Endodermal cell (in vitro differentiated cells): ENCODE measurements at places on chromosomes 12 and 14. TPM values are rescaled to one million over a fixed set of nuclear protein-coding genes. Genes with fewer than 3 reads are reported as not detected.

DNA sequence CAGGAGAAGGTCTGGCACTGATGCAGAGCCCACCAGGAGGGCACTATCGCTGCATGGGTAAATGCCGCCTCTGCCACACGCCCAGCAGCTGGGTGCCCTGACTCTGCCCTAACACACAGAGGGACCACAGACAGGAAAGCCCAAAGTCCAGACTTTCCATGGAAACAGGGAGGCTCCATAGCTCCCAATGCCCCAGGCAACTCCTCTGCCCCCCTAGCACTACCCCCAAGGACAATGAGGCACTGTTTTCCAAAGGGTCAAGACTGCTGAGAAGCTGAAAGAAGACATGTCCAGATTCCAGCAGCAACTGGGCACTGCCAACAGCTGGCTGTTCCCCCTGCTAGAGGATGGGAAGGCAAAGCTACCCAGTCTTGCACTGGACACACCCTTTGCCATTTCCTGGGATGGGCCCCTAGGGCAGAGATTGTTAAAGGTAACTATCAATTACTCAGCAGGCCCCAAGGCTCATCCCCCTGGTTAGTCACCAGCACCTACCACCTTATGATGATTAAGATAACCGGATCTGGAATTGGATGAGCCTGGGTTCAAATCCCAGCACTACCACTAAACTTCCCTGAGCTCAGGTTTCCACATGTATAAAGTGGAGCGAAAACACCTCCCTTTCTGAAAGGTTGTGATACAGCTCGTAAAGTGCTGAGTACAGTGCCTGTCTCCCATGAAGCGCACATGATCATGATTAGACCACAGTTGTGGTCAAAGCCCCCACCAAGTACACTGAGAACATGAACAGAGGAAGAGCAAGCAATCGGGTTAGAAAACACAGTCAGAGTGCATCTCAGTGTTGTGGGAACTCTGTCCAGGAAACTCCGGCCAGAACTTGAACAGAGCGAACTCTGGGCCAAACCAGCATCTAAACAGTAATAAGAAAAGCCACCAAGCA is 3.3 kb downstream of the PXN start:
- peaks cover 3% of the 10 kb centered on the region for H3K36me3 ChIP-seq
- peak; percentile 43 for DNase-seq
- H3K4me3 ChIP-seq, result peak overlapping the region; percentile 94

The GYS2 gene
- total RNA-seq, result not detected in 2 replicates

GRCh38 chr14:24298892-24299254 is 707 bp downstream of the DHRS1 start:
- no peaks in the 10 kb centered on the region for H3K4me1 ChIP-seq
- H3K36me3 ChIP-seq, result peaks cover 44% of the 10 kb centered on the region
- no peak overlapping the region for H3K27ac ChIP-seq
- DNase-seq, result peak; percentile 63
- no peaks in the 10 kb centered on the region for H3K27me3 ChIP-seq
- peak overlapping the region; percentile 92 for H3K4me3 ChIP-seq

GRCh38 chr12:131994589-131994988 is 44.8 kb downstream of the EP400 start:
- peaks cover 64% of the 10 kb centered on the region for H3K36me3 ChIP-seq
- H3K27me3 ChIP-seq, result no peaks in the 10 kb centered on the region
- no peak overlapping the region for H3K27ac ChIP-seq
- DNase-seq, result no peak
- peaks cover 13% of the 10 kb centered on the region for H3K4me1 ChIP-seq
- no peak overlapping the region for H3K4me3 ChIP-seq

DNA sequence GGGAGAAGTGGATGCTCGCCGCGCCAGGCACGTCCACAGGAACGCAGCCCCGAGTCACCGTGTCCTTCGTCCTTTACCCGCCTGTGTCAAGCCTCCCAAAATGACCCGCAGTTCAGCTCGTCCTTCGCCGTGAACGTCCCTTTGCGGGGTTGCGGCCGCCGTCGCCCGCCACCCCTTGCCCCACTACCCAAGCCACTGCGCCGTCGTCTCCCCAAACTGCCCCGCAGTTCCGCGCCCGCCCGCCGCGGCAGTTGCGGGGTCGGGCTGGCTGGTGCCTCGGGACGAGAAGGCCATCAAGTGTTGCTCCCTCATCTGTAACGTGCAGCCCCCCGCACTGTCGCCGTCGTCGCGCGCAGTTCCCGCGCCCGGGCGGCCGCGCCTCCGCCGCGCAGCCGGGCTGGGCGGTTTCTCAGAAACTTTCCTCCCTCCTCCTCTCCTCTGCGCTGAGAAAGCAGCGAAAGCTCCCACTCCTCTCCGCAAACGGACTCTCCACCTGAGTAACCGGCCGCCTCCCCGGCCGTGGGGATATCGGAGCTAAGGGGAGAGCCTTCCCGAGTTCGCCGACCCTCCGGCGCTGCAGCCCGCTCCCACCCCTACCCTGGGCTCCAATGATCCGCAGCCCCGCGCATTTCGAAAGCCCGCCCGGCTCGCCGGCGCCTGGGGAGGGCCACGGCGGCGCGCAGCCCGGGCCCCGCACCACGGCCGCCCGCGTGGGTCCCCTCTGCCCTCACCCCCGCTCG is 6.7 kb downstream of the CDKN1B start:
- H3K27ac ChIP-seq, result peak overlapping the region; percentile 97
- peaks cover 42% of the 10 kb centered on the region for H3K36me3 ChIP-seq
- peak overlapping the region; percentile 99 for H3K4me3 ChIP-seq
- peaks cover 6% of the 10 kb centered on the region for H3K4me1 ChIP-seq
- peak; percentile 83 for DNase-seq

GRCh38 chr14:56145965-56146364 is 27.8 kb downstream of the PELI2 start:
- H3K27ac ChIP-seq, result no peak overlapping the region
- no peak overlapping the region for H3K4me3 ChIP-seq
- H3K4me1 ChIP-seq, result no peaks in the 10 kb centered on the region
- no peaks in the 10 kb centered on the region for H3K27me3 ChIP-seq

GRCh38 chr12:52655720-52656124 is 3.7 kb upstream of the KRT2 start:
- H3K4me1 ChIP-seq, result no peaks in the 10 kb centered on the region
- H3K27me3 ChIP-seq, result peaks cover 5% of the 10 kb centered on the region
- H3K36me3 ChIP-seq, result no peaks in the 10 kb centered on the region

DNA sequence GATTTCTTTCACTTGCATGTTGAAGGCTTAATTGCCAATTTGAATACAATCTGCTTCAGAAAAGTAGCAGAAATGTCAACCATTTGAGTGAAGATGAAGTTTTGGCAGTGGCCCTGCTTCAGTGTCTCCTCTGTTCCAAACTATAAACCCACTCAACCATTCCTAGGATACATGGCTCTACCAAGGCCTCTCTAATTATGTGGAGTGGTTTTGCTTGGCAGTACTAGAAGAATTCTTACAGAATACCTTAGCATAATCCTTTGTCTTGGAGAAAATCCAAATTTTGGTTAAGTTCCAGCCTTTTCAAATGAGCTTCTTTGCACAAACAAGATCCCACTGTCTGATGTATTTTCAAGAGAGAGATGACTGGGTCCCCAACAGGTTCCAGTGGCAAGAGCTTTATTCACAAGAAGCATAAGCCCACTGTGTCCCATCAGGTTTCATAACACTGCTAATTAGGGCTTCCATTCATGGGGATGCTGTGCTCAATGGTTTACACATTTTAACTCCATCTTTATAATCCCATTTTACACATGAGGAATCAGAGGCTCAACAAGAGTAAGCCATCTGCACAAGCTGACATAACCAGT is 234.5 kb downstream of the IPO8 start:
- no peaks in the 10 kb centered on the region for H3K4me1 ChIP-seq
- no peak for DNase-seq
- H3K36me3 ChIP-seq, result no peaks in the 10 kb centered on the region
- no peaks in the 10 kb centered on the region for H3K27me3 ChIP-seq
- no peak overlapping the region for H3K4me3 ChIP-seq

The ANKRD13A gene
- 32.8 to 61.8 TPM (median 33.2 TPM) in 3 replicates for total RNA-seq

GRCh38 chr12:40032433-40033241 is 73.2 kb downstream of the SLC2A13 start:
- no peaks in the 10 kb centered on the region for H3K36me3 ChIP-seq
- no peaks in the 10 kb centered on the region for H3K27me3 ChIP-seq
- peak; percentile 91 for DNase-seq
- no peak overlapping the region for H3K27ac ChIP-seq

- no peaks in the 10 kb centered on the region for H3K27me3 ChIP-seq
- no peak overlapping the region for H3K4me3 ChIP-seq
- DNase-seq, result no peak
- H3K27ac ChIP-seq, result no peak overlapping the region
- H3K4me1 ChIP-seq, result no peaks in the 10 kb centered on the region
- H3K36me3 ChIP-seq, result no peaks in the 10 kb centered on the region
These were observed 27.1 kb upstream of the PCNX4 start for GRCh38 chr14:60064491-60065072.

The TAS2R9 gene
- not detected in 2 replicates for total RNA-seq

GRCh38 chr14:32897698-32898064 is 41.0 kb upstream of the NPAS3 start:
- H3K4me1 ChIP-seq, result no peaks in the 10 kb centered on the region
- H3K4me3 ChIP-seq, result no peak overlapping the region
- no peak for DNase-seq
- H3K27me3 ChIP-seq, result peaks cover 7% of the 10 kb centered on the region

GRCh38 chr12:115799610-115800009 is 477.9 kb downstream of the MED13L start:
- H3K27ac ChIP-seq, result no peak overlapping the region
- no peak overlapping the region for H3K4me3 ChIP-seq
- H3K36me3 ChIP-seq, result no peaks in the 10 kb centered on the region
- DNase-seq, result no peak
- H3K4me1 ChIP-seq, result peaks cover 4% of the 10 kb centered on the region

DNA sequence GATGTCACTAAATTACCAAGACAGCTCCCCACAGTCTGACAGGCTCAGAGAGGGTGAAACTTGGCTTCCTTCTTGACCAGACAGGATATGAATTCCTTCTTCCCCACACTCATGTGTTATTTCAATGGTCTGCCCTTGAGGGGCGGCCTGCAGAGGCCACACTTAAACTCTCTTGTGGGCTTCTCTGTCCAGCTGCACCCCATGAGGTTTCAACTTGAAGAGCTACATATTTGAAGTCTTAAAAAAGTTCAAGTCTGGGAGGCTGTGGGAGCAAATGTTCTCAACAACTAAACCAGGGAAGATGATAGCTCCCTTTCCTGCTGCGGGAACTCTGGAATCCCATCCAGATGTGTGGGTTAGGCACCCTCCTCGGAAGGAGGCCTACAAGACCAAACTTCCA is 98.3 kb downstream of the TTC7B start:
- no peaks in the 10 kb centered on the region for H3K36me3 ChIP-seq
- DNase-seq, result no peak
- peaks cover 6% of the 10 kb centered on the region for H3K4me1 ChIP-seq
- H3K27me3 ChIP-seq, result no peaks in the 10 kb centered on the region
- no peak overlapping the region for H3K27ac ChIP-seq
- H3K4me3 ChIP-seq, result no peak overlapping the region

DNA sequence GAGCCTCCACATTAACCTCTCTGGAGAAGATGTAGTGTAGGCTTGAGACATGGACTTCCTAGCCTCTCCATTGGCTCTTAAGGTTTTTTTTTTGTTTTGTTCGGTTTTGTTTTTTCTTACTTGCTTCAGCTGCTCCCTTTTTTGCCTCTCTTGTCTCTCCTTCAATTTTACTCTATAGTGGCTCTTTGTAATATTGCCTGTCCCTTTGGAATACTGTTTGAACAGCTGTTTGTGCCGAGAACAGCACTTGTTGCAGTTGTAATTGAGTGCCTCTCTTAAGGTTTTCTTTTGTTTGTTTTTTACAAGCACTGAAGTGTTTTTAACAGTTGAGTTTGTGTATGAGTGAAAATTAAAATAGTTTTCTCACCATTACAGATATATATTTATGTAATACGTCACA is 567.7 kb downstream of the LRFN5 start:
- no peak for DNase-seq
- H3K4me1 ChIP-seq, result no peaks in the 10 kb centered on the region

DNA sequence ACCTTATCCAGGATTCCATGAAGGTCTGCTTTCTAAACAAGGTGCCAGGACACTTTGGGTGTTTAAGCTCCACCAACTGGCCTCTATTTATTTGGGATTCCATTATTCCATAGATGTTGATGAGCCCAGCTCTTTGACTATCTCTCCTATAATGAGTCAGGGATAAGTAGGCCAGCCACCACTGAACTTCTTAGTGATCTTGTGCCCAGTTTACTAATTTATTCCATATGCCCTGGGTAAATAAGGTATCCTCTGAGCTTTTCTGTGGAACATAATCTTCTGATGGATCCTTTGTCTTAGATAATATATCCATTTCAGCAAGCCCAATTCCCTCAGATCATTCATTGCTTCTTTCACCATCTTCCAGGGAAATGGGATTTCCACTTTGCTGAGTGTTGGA is 535.0 kb downstream of the FOXG1 start:
- H3K4me3 ChIP-seq, result no peak overlapping the region
- no peak overlapping the region for H3K27ac ChIP-seq

DNA sequence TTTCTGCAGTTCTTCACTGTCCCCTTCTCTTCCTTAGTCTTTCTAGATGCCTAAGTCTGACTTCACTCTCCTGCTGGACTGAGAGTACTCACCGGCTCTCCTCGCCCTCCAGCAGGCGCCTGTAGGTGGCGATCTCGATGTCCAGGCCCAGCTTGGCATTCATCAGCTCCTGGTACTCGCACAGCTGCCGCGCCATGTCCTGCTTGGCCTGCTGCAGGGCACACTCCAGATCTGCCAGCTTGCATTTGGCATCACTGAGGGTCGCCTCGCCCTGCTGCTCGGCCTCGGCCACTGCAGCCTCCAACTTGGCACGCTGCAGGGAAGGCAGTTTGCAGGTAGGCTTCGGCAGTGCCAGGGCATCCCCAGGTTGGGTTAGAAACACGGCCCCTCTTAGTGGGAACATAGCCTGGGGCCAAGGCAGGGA is 5.2 kb downstream of the KRT84 start:
- H3K4me1 ChIP-seq, result no peaks in the 10 kb centered on the region
- H3K27me3 ChIP-seq, result peaks cover 27% of the 10 kb centered on the region
- H3K27ac ChIP-seq, result no peak overlapping the region
- no peak overlapping the region for H3K4me3 ChIP-seq
- DNase-seq, result peak; percentile 91

GRCh38 chr14:65495196-65495595 is 82.7 kb downstream of the FUT8 start:
- no peaks in the 10 kb centered on the region for H3K4me1 ChIP-seq
- no peak overlapping the region for H3K27ac ChIP-seq
- no peaks in the 10 kb centered on the region for H3K27me3 ChIP-seq
- DNase-seq, result no peak

GRCh38 chr12:131242741-131243496 is 289.2 kb downstream of the ADGRD1 start:
- peak; percentile 93 for DNase-seq
- H3K4me1 ChIP-seq, result no peaks in the 10 kb centered on the region
- H3K4me3 ChIP-seq, result peak overlapping the region; percentile 66
- H3K27me3 ChIP-seq, result no peaks in the 10 kb centered on the region
- H3K36me3 ChIP-seq, result no peaks in the 10 kb centered on the region
- no peak overlapping the region for H3K27ac ChIP-seq

DNA sequence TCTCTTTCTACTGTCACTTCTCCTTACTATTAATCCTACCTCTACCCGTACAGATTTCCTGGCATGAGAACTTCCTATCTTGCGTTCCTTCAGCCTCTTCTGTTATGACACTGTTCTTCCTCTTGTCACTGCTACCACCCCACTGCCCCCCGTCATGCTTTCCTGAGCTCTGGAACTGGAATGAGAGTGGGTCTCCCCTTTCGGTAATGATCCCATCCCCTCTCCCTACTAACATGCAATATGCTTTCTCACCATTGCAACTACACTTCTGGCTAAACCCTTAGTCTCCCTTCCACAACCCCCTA is 4.9 kb upstream of the AP1G2 start:
- H3K4me1 ChIP-seq, result peaks cover 11% of the 10 kb centered on the region
- H3K27ac ChIP-seq, result no peak overlapping the region
- DNase-seq, result no peak
- H3K4me3 ChIP-seq, result no peak overlapping the region
- H3K27me3 ChIP-seq, result peaks cover 28% of the 10 kb centered on the region
